Glutamatergic neuron (in vitro differentiated cells): ENCODE measurements at places on chromosomes 12 and 14.

DNA sequence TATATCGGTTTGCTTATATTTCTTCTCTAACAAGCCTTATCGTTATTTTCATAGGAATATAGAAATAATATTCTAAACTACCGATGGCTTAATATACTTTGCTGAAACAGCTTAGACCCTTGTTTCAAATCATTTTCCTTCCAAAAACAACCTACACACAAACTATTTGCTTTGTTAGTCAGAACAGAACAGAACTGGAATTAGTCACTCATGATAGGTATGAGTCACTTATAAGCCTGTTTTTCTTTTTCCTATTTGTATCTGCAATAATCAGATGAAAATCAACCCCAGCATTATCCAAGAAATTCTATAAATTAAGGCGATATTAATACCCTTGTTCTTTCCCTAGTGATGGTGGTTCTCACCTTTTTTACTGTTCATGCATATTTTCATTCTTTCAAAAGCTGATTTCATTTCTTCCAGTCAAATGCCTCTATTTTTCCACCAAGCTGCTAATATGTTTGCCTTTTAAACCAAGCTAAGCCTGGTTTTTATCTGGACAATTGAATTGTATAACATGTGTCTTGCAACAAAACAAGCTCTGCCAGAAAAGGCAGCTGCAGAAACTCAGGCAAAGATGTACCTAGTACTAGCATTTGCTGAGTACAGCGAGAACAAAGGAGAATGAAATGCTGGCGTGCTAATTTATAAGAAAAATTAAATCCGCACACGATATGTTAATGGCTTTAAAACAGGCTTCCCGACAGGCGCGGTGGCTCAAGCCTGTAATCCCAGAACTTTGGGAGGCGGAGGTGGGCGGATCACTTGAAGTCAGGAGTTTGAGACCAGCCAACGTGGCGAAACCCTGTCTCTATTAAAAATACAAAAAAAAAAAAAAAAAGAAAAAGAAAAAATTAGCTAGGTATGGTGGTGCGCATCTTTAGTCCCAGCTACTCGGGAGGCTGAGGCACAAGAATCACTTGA, 1418.2 kb downstream of the AACS start:
- no peak for DNase-seq

DNA sequence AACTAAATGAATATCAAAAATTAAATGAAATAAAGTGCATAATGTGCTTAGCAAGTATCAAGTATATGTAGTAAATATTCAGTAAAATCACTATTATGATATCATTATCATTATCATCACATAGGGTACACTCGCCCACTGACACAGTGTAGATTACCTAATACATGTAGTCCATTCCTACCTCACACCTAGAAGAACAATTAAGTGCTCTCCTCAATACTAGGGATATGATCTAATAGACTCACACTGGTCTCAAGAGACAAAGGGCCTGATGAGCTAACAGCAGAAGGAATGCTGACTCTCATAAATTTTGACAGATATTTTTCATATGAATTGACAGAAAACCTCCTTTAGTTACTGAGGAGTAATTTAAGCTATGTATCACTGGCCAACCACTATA, 29.1 kb downstream of the FSCB start:
- no peak for DNase-seq

DNA sequence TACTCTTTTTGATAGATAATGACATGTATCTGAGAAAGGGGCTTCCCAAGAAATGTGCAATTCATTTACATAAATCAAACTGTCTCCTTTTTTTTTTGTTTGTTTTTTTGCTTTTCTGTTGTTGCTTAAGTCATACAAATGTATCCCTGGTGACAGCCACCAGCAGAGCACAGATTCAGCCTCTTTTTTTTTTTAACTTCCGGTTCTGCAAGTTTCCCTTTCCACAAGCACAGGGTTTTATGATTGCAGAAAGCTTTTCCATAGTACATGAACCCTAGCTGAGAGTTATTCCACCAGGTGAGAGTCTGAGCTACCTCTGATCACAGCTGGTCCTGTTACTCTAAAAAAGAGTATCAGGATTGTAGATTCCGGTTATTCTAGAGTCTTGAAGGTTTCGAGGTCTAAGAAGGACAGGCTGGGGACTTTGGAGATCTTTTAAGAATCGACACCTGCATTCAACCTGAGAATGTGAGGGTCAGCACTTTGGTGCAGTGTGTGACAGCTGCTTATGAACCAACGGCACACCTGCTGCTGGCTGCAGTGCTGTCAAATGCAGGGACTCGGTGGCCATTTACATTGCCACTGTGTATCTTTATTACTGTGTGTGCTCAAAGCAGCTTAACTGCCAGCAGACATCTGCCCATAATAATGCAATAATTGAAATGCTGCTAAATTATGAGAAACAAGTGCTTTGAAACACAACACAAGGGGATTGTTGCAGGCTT, 551.7 kb downstream of the NRXN3 start:
- DNase-seq: no peak

GRCh38 chr14:63677891-63678379, 36.3 kb upstream of the WDR89 start:
- DNase-seq: no peak

GRCh38 chr14:91114079-91115065, 499 bp downstream of the DGLUCY start:
- no peak for DNase-seq

DNA sequence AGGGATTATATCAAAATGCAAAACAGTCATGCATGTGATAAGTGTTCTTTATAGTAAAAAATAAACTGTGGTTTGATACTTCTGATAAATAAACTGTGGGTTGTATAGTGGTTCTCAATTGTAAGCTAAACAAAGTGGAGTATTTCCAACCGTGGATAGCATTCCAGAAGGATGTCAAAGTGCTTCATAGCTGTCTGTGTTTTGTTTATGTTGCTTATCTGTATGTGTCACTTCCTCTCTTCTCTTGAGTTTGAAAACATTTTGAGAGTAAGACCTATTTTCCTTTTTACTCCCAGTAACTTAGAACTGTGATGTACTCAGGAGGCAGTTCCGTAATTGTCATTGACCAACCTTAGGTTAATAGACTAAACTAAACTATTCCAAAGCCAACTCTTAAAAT, 415.8 kb downstream of the TMTC2 start:
- no peak for DNase-seq

- no peak for DNase-seq
These were observed 19.3 kb downstream of the EIF5 start for GRCh38 chr14:103353362-103353761.

GRCh38 chr12:9868311-9868801, 798 bp downstream of the CLEC2B start:
- DNase-seq: no peak

GRCh38 chr12:109758426-109759420, 45.1 kb downstream of the FAM222A start:
- DNase-seq: no peak

GRCh38 chr12:109098651-109099050, 1.3 kb downstream of the UNG start:
- DNase-seq: no peak

DNA sequence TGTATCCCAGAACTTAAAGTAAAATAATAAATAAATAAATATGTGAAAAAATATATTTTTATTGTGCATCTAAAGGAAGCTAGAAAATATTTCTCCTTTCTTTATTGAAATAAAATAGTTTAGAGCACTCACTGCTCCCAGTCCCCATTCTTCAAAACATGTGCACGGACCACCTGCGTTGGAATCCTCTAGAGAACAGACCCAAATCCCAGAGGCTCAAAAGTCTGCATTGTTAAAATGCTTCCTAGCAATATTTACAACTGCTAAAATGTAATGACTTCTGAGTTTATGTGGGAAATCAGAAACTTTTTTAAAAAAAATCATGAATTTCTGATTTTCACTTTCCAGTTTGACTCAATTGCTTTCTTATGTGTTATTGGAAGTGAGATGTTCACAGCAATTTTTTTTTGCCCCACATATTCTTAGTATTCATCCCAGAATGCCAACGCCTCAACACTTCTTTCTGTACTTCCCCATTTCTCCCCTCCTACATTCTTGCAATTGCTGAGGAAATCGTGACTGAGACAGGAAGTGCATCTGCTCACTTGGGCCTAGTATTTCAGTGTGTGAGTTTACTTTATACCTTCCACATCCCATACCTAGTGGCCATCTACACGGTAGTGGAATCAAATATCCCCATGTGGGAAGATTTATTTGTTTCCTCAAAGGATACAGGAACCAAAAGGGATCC, 116.0 kb upstream of the FLRT2 start:
- no peak for DNase-seq

- DNase-seq: no peak
These were observed 228.1 kb downstream of the CHST11 start for GRCh38 chr12:104684884-104685283.

- no peak for DNase-seq
These were observed 11.5 kb downstream of the TBC1D30 start for GRCh38 chr12:64835901-64836300.

- no peak for DNase-seq
These were observed 2.4 kb downstream of the BTG1 start for GRCh38 chr12:92143258-92143657.

GRCh38 chr14:92653162-92653651, 95.2 kb downstream of the LGMN start:
- DNase-seq: no peak

- no peak for DNase-seq
These were observed 61.2 kb upstream of the OTOGL start for GRCh38 chr12:80038062-80038560.

GRCh38 chr12:54419088-54419887, at the start of gene ITGA5:
Gene ITGA5, minus strand, starts transcription at chr12:54419266. Its CDS starts 68 bp downstream, at chr12:54419198.
- DNase-seq: no peak

GRCh38 chr12:57008178-57008577, 1.8 kb upstream of the ZBTB39 start:
- DNase-seq: no peak

DNA sequence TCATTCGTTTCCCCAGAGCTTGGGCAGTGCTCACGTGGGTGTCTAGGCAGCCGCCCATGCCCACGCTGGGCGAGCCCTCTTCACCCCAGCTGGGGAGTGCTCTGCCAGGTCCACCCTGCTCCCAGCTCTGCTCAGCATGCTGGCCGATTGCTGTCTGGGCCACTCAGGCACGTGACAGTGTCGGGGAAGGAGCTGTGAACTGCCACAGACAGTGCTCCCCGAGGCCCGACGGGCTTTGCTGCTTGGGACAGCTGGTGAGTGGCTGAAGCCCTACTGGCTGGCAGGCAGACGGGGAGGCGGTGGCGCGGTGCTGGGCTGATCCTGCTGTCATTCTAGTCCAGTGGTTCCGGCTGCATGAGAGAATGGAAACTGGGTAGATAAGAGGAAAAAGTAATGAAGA, 15.8 kb downstream of the NOC4L start:
- DNase-seq: peak; percentile 38

DNA sequence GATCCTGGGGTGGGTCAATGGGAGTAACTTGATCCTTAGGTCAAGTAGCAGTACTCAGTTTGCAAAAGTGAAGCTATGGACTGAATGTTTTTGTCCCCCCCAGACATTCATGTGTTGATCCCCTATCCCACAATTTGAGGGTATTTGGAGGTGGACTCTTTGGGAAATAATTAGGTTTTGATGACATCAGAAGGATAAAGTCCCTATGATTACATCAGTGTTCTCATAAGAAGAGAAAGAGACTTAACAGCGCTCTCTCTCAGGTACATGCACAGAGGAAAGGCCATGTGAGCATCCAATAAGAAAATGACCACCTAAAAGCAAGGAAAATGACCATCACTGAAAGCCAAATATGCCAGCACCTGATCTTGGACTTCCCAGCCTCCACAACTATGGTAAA, 550.8 kb downstream of the FOXG1 start:
- no peak for DNase-seq

DNA sequence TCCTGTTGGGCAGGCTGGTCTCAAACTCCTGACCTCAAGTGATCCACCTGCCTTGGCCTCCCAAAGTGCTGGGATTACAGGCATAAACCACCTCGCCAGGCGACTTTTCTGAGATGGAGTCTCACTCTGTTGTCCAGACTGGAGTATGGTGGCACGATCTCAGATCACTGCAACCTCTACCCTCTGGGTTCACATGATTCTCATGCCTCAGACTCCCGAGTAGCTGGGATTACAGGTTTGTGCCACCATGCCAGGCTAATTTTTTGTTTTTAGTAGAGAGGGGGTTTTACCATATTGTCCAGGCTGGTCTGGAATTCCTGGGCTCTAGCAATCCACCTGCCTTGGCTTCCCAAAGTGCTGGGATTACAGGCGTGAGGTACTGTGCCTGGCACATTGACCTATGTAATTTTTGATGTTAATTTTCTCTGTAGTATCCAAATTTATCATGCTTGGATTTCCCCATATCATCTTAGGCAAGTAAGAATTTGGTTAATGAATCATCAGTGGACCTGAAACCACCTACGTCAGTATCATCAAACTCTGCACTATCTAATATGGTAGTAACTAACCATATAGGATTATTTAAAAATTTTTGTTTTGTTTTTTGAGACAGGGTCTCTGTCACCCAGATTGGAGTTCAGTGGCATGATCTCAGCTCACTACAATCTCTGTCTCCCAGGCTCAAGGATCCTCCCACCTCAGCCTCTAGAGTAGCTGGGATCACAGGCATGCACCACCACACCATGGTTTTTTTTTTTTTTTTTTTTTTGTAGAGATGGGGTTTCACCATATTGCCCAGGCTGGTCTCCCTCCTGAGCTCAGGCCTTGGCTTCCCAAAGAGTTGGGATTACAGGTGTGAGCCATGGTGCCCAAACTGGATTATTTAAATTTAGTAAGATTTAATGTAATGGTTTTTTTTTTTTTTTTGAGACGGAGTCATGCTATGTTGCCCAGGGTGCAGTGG, 11.9 kb upstream of the ATP5F1B start:
- no peak for DNase-seq

- no peak for DNase-seq
These were observed 52.1 kb upstream of the PPFIA2 start for GRCh38 chr12:81811061-81811777.

GRCh38 chr12:92560713-92561542, 141.9 kb upstream of the PLEKHG7 start:
- DNase-seq: no peak

DNA sequence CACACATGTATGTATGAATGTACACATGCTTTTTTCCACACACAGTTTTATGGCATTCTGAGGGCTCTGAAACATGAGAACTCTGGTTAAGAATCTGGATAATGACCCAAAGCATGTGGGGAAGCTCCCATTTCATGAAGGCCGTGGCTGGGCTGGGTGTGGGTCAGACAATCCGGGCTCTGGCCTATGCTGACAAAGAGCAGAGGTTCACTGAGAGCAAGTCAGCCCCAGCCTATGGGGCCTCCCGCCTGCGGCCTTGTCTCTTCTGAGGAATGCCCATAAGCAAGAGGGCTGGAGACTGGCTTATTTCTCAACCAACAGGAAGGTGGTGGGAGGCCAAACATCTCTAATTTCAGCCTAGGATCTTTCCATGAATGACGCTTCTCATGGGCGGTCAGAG, 8.5 kb downstream of the MYH6 start:
- no peak for DNase-seq
